CD4-positive, alpha-beta memory T cell (primary cell): ENCODE measurements at places on chromosomes 7 and 10. TPM values are rescaled to one million over a fixed set of nuclear protein-coding genes. Genes with fewer than 3 reads are reported as not detected.

GRCh38 chr10:14383266-14383665 lies 52.5 kb upstream of the FRMD4A start:
- peaks cover 12% of the 10 kb centered on the region for H3K4me1 ChIP-seq
- H3K36me3 ChIP-seq = no peaks in the 10 kb centered on the region
- no peak for DNase-seq
- no peaks in the 10 kb centered on the region for H3K27me3 ChIP-seq
- H3K4me3 ChIP-seq = no peak overlapping the region

- DNase-seq = no peak
- peak overlapping the region; percentile 40 for H3K27ac ChIP-seq
- no peak overlapping the region for H3K4me3 ChIP-seq
- peaks cover 10% of the 10 kb centered on the region for H3K4me1 ChIP-seq
- no peaks in the 10 kb centered on the region for H3K36me3 ChIP-seq
These were observed 524 bp upstream of the PRXL2A start for GRCh38 chr10:80407812-80408241.

- peaks cover 31% of the 10 kb centered on the region for H3K4me1 ChIP-seq
- no peak for DNase-seq
- H3K36me3 ChIP-seq = no peaks in the 10 kb centered on the region
- H3K27me3 ChIP-seq = no peaks in the 10 kb centered on the region
These were observed 144.7 kb downstream of the PFKFB3 start for GRCh38 chr10:6347391-6347951.

GRCh38 chr10:97135464-97135863 lies 50.3 kb downstream of the SLIT1 start:
- H3K4me3 ChIP-seq = no peak overlapping the region
- H3K27me3 ChIP-seq = no peaks in the 10 kb centered on the region
- H3K4me1 ChIP-seq = no peaks in the 10 kb centered on the region
- no peaks in the 10 kb centered on the region for H3K36me3 ChIP-seq

- H3K27me3 ChIP-seq = no peaks in the 10 kb centered on the region
- no peak overlapping the region for H3K27ac ChIP-seq
- no peak overlapping the region for H3K4me3 ChIP-seq
- DNase-seq = no peak
- H3K36me3 ChIP-seq = no peaks in the 10 kb centered on the region
These were observed 22.7 kb upstream of the IKZF1 start for GRCh38 chr7:50281680-50282445.

- H3K27ac ChIP-seq = no peak overlapping the region
- no peaks in the 10 kb centered on the region for H3K27me3 ChIP-seq
- no peaks in the 10 kb centered on the region for H3K36me3 ChIP-seq
- no peak overlapping the region for H3K4me3 ChIP-seq
- no peak for DNase-seq
These were observed 568.8 kb downstream of the POM121L12 start for GRCh38 chr7:53604201-53604600.

GRCh38 chr10:129741978-129742741 lies 221.9 kb downstream of the EBF3 start:
- H3K36me3 ChIP-seq = no peaks in the 10 kb centered on the region
- no peak overlapping the region for H3K27ac ChIP-seq
- no peaks in the 10 kb centered on the region for H3K4me1 ChIP-seq
- no peak overlapping the region for H3K4me3 ChIP-seq
- no peak for DNase-seq
- H3K27me3 ChIP-seq = no peaks in the 10 kb centered on the region

DNA sequence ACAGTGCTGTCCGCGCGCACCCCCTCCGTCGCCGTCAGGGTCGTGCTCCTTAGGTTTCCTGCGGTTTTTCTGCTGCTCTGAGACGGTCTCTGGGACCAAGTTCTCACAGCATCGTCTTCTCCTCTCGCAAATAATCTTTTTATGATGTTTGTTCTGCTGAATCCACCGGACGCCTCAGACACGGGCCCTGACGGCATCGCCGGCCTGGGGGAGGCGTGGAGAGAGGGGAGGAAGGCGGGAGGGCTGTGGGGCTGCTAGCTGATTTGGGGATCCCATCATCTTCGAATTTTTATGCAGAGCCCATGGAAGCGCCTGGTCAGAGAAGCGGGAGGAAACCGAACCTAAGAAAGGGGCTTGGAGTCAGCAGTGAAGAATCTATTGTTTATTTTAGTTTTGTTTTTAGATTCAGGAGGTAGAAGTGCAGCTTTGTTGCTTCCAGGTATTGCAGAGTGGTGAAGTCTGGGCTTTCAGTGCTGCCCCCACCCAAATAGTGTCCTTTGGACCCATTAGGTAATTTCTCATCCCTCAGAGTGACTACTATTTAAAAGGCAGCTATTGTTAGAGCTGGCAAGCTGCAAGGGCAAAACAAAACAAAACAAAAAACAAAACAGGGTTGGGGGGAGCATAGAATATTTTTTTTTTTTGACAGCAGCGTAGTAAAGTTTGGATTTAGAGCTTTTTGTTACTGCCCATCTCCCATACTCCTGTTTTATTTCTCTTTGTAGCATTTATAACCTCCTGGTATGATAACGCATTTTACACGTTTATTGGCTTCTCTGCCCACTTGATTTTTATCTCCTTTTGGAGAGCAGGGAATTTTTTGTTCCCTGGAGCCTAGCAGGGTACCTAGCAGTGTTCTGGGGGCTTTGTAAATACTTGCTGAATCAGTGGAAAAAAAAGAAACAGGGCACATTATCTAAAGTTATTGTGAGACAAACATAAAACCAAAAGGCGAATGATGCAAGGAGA lies 92.6 kb downstream of the SPAG6 start:
- peaks cover 15% of the 10 kb centered on the region for H3K4me1 ChIP-seq
- H3K36me3 ChIP-seq = no peaks in the 10 kb centered on the region
- no peak for DNase-seq

- no peak for DNase-seq
- peaks cover 21% of the 10 kb centered on the region for H3K4me1 ChIP-seq
- no peak overlapping the region for H3K27ac ChIP-seq
- H3K27me3 ChIP-seq = peaks cover 5% of the 10 kb centered on the region
These were observed 6.0 kb downstream of the PLAU start for GRCh38 chr10:73916761-73917470.

- no peaks in the 10 kb centered on the region for H3K27me3 ChIP-seq
- H3K36me3 ChIP-seq = no peaks in the 10 kb centered on the region
These were observed 28.9 kb upstream of the CREB3L2 start for GRCh38 chr7:138030679-138031351.

GRCh38 chr7:104958371-104958865 lies 55.6 kb upstream of the KMT2E start:
- H3K27ac ChIP-seq = no peak overlapping the region
- H3K4me1 ChIP-seq = peaks cover 13% of the 10 kb centered on the region
- DNase-seq = no peak
- H3K4me3 ChIP-seq = no peak overlapping the region
- no peaks in the 10 kb centered on the region for H3K27me3 ChIP-seq

DNA sequence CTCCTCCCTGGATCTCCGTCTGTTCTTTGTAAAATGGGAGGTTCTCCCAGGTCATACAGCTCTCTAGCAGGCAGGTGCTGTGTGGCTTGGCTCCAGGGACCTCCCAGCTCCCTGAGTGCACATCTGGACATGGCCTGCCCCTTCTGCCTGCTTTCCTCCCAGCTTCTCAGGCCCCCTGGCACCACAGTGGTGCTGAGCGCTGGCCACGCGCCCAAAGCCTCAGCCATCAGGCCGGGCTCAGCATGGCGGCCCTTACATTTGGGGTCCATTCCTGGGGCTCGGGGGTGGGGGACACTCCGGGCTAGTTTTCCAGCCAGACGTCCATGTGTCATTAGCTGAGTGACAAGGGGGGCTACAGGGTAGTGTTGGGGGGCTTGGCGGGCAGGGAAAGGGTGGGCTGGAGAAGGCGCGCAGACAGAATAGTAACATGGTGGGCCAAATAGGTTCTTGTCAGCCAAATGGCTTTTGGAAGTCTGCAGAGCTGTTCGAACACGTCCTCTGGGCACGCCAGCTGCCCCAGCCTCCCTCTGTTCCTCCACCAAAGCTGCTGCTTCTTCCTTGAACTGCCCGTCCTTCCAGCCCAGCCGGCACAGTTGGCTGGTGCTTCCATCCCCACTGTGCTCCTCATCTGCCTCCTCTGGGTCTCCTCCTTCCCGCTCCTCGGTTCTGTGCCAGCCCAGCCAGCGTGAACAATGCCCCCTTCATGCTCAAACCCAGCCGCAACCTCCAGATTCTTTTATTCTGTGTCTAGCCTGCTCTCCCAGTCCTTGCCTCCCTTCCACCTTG lies 65.9 kb downstream of the GOLGA7B start:
- H3K4me3 ChIP-seq = no peak overlapping the region
- no peaks in the 10 kb centered on the region for H3K36me3 ChIP-seq
- DNase-seq = no peak
- no peak overlapping the region for H3K27ac ChIP-seq
- peaks cover 13% of the 10 kb centered on the region for H3K4me1 ChIP-seq

GRCh38 chr7:40709062-40709964 lies 574.5 kb downstream of the SUGCT start:
- no peak overlapping the region for H3K27ac ChIP-seq
- H3K36me3 ChIP-seq = no peaks in the 10 kb centered on the region
- H3K4me1 ChIP-seq = no peaks in the 10 kb centered on the region
- H3K27me3 ChIP-seq = no peaks in the 10 kb centered on the region

- H3K4me3 ChIP-seq = no peak overlapping the region
- no peaks in the 10 kb centered on the region for H3K27me3 ChIP-seq
- no peak for DNase-seq
- H3K4me1 ChIP-seq = no peaks in the 10 kb centered on the region
- no peaks in the 10 kb centered on the region for H3K36me3 ChIP-seq
These were observed 4.0 kb downstream of the HDAC9 start for GRCh38 chr7:18499407-18500177.

DNA sequence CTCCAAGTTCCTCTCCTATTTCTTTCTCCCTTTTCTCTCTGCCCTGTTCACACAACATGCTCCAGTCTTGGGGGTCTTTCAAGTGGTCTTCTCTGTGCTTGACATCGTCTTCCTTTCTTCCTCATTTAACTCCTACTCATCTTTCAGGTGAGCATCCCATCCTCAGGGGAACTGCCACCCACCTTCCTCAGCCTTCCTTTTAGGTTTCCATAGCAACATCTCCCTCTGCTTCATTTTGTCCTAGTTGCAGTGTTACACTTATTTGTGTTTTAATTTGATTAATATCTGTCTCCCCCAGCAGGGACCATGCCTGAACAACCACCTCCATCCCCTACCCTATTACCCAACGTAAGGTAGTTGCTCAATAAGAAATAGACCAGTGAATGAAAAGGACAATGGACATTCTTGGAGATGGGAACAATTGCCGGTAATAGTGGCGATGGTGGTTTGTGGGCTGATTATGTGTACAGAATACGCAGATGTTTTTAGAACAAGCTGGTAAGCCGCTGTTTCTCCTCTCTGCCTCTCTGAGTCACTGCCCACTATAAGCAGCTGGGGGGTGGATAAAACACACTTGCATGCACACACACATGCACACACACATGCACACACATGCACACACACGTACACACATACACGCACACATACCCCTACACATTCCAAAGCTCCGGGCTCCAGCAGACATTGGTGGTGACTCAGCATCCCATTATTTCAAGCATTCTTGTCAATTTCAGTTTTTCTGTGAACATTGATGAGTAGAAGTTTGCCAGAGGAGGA lies 251.6 kb downstream of the GATA3 start:
- no peaks in the 10 kb centered on the region for H3K36me3 ChIP-seq
- no peaks in the 10 kb centered on the region for H3K27me3 ChIP-seq
- H3K27ac ChIP-seq = no peak overlapping the region

- no peaks in the 10 kb centered on the region for H3K36me3 ChIP-seq
- no peak overlapping the region for H3K4me3 ChIP-seq
- H3K4me1 ChIP-seq = no peaks in the 10 kb centered on the region
These were observed 2.4 kb downstream of the ANKRD22 start for GRCh38 chr10:88849234-88849633.

DNA sequence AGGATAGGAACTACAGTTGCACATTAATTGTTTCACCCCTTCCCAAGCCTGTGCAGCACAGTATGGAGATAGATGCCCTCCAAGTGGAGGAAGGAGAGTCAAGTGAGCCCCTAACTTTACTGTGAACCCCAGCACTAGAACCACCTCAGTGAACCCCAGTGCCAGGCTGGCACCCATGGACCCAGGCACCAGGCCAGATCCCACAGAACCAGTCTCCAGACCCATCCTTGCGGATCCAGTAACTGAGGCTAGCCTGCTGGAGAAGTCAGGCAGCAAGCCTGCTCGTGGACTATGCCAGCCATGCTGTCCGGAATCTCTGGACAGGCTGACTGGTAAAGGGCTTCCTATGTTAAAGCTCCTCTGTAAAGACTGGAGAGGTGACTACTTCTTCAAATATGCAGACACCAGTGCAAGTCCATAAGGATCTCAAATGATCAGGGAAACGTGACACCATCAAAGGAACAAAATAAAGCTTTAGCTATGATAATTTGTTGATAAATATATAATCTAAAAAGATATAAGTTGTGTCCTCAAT lies 27.7 kb downstream of the SHOC2 start:
- no peak overlapping the region for H3K4me3 ChIP-seq
- no peaks in the 10 kb centered on the region for H3K36me3 ChIP-seq
- no peak overlapping the region for H3K27ac ChIP-seq
- H3K4me1 ChIP-seq = peaks cover 7% of the 10 kb centered on the region
- DNase-seq = no peak

- no peak overlapping the region for H3K27ac ChIP-seq
- H3K27me3 ChIP-seq = no peaks in the 10 kb centered on the region
- no peaks in the 10 kb centered on the region for H3K4me1 ChIP-seq
- no peaks in the 10 kb centered on the region for H3K36me3 ChIP-seq
- no peak overlapping the region for H3K4me3 ChIP-seq
- DNase-seq = no peak
These were observed 238.6 kb downstream of the WDR37 start for GRCh38 chr10:1294748-1295147.

Gene INMT
- 1.2 TPM for total RNA-seq

Gene CTTNBP2
- total RNA-seq = not detected

Gene ELN
- total RNA-seq = not detected

Gene PAOX
- 9.1 TPM for total RNA-seq

Gene ERVW-1
- total RNA-seq = not detected
